HCEC 1CT (cell line): ENCODE measurements at places on chromosomes 4 and X.

GRCh38 chrX:109472939-109473735 lies 8.7 kb downstream of the GUCY2F start:
- DNase-seq, result peak; percentile 17

GRCh38 chr4:10006231-10006600 lies 15.1 kb downstream of the SLC2A9 start:
- DNase-seq, result no peak

- DNase-seq, result peak; percentile 10
These were observed 99.9 kb downstream of the AREG start for GRCh38 chr4:74544655-74545361.

DNA sequence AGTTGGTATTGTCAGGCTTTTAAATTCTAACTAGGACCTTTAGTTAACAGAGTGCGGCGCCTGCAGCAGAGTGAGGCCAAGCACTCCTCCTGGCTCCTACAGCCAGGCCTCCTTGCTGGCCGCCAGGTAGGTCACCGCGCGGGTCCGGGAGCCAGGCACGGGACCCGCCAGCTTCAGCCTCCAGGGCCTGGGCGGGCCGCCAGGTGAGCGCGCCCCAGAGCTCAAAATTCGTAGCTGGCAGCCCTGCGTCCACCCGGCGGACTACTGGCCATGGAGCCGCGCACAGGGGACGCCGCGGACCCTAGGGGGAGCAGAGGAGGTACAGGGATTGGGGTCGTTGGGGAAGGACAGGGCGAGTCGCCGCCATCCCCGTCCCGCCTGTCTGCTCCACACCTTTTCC lies at the start of gene MAGIX:
Gene MAGIX (plus strand): TSS at position 139 of the 400 bp plus-strand sequence. CDS start 132 bp downstream, at position 271.
- no peak for DNase-seq

GRCh38 chrX:19698691-19699090 lies 183.4 kb upstream of the MAP3K15 start:
- no peak for DNase-seq

DNA sequence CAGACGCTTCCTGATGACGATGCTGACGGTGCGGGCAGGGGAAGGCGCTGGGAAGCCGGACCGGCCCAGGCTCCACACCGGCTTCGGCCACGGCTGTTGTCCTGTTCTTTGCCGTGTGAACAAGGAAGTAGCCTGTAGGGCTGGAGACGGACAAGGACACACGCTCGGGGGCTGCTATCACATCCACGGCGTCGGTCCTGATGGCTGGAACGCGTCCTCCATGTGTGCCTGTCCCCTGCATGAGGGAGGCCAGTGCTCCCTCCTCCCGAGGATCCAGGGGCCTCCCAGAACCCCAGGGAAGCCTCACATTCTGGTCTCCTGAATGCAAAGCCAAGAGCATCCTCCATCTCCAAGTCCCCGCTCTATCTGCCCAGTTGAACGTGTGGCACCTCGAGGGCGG lies 53.8 kb downstream of the ACOX3 start:
- no peak for DNase-seq

DNA sequence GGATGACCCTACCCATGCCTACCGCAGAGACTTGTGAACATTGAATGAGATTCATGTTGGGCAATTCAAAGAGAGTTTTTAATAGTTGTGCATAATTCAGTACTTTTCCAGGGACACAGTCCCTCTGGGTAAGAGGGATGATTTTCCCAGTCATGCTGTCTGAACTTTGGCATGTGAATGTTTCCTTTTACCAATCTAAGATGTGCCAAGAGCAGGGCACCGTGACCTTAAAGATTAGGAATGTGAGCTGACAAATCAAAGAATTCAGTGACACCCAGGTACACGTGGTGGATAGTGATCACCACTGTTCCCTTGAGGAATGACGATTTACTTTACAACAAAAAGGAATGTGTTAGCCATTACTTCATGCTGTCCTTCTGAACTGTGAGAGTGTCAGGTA lies 515.6 kb downstream of the PPARGC1A start:
- DNase-seq, result no peak

DNA sequence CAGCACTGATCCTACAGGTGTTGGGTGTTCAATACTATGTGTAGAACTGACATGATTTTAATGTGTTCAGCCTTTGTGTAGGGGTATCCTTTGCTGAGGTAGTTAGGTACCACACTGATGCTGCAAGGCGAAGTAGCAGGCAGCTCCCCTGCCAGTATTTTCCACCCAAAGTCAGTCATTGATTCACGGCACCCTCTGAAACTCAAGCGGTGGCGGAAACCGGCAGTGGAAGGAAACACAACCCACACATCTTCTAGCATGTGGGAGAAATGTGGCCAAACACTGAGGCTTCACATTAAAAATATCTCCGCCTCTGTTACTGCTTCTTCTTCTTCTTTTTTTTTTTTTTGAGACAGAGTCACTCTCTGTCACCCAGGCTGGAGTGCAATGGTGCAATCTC lies 126.3 kb downstream of the AASDH start:
- DNase-seq, result no peak

DNA sequence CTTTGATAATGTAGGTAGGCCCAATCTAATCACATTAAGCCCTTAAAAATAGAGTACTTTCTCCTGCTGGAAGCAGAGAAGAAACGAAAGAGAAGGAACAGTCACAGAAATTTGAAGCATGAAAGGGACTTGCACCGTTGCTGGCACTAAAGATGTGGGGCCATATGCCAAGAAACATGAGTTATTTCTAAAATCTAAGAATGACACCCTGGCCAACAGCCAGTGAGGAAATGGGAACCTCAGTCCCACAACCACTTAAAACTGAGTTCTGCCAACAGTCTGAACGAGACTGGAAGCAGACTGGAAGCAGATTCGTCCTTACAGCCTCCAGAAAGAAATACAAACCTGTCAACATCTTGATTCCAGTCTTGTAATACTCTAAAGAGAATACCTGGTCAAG lies 70.1 kb downstream of the CENPC start:
- no peak for DNase-seq

GRCh38 chrX:138939038-138939437 lies 227.5 kb upstream of the FGF13 start:
- DNase-seq, result no peak
